Lower leg skin (tissue), 4 donors: ENCODE measurements at places on chromosomes 5 and 9.

DNA sequence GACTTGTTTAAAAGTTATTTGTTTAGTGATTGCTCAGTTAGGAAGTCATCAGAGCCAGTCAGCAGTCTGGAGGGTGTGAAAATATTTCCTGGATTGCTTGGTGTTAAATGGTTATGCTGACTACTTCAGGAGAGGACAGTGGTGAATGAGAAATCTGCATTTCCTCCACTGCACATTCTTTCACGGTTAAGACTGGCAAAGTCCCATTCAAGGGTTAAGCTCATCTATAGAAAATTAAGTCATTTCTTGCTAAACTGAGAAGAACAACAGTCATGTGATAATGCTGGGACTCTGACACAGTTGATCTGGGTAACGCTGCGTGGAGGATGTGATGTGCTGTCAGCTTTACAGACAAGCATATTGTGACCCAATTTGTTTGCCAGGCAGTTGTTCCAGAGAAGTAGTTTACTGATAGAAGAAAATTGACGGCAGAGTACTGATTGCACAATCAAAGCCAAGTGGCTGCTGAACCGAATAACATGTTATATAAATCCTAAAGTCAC, 80.4 kb downstream of the GRAMD2B start:
- DNase-seq: peak; percentile 86

DNA sequence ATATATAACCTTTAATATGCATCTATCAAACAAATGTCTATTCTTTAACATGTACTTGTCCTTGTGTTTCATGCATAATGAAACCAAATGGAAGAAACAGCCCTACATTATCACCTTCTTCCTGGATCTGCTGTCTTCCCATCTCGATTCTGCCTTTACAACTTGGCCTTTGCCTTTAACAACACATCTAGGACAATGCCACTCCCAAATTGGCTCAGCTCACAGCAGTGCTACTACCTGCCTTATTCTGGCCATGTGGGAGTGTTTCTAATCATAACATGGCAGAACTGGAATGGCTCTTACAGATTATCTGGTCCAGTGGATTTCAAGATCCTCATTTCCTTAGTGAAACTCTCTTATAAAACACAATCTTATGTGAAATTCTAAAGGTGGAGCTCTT, 176.5 kb downstream of the CARTPT start:
- no peak for DNase-seq

DNA sequence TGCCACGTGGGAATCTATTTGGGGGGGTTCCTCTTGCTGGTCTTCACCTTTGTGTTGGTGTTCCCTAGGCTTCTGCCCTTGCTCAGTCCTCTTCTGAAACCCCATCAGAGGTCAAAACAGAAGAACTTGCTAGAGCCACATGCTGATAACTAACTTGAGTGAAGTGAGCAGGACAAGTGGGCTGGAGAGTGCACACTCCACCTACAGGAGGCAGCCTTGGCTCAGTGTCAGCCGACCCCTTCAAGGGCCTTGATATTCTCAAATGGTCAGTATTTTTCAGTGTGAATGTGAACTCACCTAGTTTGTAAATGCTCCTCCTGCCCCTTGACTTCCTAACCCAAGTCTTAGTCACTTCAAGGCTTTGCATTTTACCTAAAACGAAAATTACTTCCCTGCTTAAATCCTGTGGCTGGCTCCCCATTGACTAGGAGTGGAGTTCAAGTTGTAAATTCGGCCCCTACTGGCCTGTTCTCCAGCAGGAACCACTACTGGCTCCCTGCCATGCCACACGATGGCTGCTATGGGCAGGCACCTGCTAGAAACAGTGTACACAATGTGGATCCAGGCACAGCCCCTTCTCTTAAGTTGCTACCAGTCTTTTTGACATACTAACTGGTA, 3.6 kb upstream of the SLC1A3 start:
- DNase-seq: no peak

DNA sequence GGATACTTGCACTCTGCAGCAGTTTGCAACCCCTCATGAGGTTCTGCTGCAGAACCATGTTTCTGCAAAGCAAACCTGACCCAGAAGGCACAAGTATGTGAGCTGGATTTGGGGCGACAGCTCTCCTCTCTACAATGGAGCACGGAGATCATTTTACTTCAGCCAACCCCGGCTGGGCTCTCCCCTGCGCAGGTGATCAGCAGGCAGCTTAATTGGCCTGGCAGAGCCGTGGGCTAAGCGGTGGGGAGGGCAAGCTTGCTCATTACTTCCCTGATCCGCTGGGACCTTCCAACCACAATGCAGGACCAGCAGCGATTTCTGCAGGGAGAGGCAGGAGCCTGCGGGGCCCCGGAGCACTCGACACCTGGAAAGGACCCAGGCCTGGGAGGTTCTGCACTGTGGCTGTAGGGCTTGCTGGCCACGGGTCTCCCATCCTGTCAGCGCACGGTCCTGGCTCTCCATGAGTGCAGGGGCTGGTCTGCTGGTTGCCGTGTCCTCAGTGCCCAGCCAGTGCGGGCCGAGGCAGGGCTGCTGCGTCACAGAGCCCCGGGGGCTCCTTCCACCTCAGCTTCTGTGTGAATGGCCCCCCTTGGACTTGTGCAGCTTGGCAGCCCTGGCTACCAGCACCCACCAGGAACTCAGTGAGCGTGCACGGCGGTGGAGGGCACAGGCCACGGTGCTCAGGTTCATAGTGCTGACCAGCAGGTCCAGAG, 51.8 kb upstream of the RAPGEF1 start:
- no peak for DNase-seq

- DNase-seq: no peak
Observed at GRCh38 chr9:108528231-108528630, 327.6 kb downstream of the ACTL7B start.

- no peak for DNase-seq
Observed at GRCh38 chr9:1882711-1883403, 132.3 kb upstream of the SMARCA2 start.

DNA sequence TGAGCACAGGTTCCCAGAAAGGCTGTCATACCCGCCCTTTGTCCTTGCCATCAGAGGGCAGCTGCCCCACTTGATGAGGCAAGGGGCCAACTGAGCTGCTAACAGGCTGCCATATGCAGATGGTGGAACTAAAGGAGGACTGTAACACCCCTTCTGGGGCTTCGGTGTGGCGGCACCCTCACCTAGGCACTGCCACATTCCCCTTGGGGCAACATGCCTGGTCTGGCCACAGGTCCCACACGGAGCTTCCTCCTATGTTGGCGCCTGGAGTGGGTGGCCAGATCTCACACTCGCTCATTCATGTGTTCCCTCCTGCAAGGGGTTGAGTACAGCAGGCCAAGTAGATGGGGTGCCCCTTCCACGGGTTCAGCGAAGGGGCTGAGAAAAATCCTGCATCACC, 777.4 kb upstream of the CHD1 start:
- DNase-seq: no peak

DNA sequence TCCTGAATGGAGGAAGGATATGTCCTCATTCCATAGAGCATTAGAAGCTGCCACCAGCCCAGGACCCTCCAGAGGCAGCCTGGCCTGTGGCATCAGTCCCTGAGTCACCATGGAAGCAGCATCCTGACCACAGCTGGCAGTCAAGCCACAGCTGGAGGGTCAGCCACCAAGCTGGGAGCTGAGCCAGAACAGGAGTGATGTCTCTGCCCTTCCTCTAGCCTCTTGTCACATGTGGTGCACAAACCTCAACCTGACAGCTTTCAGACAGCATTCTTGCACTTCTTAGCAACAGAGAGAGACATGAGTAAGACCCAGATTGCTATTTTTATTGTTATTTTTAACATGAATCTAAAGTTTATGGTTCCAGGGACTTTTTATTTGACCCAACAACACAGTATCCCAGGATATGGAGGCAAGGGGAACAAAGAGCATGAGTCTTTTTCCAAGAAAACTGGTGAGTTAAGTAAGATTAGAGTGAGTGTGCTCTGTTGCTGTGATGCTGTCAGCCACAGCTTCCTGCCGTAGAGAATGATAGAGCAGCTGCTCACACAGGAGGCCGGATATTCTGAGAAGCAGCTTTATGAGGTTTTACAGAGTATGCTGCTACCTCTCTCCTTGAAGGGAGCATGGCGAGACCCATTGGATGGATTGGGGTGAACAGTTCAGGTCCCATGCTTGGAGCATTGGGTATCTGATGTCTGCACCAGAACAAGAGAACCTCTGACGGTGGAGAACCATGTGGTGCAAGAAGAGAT, 13.0 kb upstream of the CYFIP2 start:
- no peak for DNase-seq

DNA sequence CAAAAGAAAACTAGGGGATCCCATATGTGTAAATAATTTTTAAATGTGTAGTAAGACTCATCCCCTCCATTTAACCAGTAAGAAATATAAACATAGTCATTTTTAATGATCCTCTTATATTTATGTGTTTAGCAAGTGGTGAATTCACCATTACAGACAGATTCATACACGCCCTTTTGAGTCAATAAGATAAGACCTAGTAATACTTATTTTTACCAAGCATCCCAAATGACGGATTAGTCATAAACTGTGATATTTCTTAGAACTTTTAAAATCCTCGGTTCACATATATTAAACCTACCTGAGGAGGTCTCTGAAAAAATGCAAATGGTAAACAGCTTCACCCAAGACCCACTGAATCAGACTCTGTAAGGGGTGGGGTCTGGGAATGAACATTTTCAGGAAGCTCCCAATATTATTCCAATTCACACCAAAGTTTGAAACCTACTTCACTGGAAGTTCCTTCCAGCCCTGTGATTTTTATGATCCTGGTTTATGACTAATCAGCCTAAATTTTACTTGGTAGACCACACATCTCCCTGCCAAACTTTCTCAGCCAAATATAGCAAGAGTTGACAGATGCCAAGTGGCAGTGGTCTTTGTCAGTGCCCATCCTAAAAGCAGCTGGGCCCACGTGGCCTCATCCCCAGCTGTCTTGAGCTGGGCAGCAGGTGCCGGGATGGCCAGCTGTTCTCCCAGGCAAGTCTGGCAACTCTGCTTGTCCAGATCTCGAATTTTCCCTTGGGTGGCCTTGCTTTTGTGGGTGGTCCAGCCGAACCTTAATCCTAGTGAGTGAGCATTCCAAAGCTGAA, 559.0 kb upstream of the RGMB start:
- DNase-seq: no peak

DNA sequence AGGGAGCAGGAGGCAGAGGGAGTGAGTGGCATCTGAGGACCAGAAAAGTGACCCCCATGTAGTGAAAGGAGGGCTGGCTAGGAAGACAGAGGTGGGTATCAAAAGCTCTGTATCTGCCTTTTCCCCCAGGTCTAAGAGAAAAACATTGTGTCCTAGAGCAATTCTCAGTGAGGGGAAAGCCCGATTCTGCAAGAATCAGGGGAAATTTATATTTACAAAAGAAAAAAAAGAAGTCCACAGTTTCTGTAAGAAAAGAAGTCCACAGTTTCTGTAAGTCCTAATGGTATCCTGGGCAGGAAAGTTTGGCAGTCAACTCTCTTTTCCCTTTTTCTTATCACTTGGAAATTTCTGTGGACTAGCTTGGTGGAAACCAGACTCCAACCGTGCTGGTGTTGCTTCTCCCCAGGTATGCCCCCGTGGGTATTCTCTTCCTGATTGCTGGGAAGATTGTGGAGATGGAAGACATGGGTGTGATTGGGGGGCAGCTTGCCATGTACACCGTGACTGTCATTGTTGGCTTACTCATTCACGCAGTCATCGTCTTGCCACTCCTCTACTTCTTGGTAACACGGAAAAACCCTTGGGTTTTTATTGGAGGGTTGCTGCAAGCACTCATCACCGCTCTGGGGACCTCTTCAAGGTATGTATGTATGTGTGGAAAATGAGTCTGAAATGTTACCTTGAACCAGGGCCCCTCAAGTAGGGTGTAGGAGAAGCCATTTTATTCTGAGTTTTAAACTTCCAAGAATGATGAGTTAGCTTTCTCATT, 73.0 kb downstream of the SLC1A3 start:
- no peak for DNase-seq
